ENCODE measurements at places on chromosomes 1 and 21. TPM values are rescaled to one million over a fixed set of nuclear protein-coding genes. Genes with fewer than 3 reads are reported as not detected.

Gene LCE1E
- total RNA-seq = not detected

GRCh38 chr1:184223216-184223615, 163.6 kb upstream of the C1orf21 start:
- no peak for DNase-seq

Gene CLDN17
- total RNA-seq = not detected

Gene DCDC2B
- total RNA-seq = not detected

- no peak for DNase-seq
Measured at GRCh38 chr21:44356636-44357035, 3.2 kb downstream of the TRPM2 start.

DNA sequence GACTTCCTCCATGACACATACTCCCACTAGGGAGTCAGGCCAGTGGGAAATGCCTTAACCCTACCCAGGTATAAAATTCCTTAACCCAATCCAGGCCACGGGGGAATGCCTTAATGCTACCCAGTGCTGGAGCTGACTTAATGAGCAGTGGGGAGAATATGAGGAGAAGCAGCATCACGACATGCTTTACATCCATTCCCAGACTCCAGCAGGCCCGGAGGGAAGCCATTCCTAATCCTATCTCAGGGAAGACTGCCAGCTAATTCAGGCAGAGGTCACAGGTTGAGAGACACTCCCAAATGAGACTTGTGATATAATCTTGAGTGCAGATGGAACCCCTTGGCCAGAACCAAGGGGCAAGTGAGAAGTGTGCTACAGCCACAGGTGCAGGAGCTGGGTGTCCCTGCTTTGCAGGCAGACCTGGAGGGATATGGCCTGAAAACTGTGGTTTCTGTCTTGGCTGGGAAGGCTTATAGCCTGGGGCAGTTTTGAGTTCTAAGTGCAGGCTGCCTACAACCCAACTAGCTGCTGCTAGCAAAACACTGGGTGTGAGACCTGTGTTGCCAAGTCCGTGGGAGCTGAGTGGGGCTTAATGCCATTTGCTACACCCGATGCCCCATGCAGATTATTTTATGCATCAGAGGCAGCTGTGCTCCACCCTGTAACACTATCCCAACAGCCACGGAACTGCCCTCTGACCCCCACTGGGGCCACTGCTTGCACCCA, 45.1 kb upstream of the GUCA2A start:
- DNase-seq = no peak

Gene DRAXIN
- total RNA-seq = 0.10 TPM
